Choroid plexus epithelial cell (primary cell): ENCODE measurements at places on chromosomes 2 and 18.

DNA sequence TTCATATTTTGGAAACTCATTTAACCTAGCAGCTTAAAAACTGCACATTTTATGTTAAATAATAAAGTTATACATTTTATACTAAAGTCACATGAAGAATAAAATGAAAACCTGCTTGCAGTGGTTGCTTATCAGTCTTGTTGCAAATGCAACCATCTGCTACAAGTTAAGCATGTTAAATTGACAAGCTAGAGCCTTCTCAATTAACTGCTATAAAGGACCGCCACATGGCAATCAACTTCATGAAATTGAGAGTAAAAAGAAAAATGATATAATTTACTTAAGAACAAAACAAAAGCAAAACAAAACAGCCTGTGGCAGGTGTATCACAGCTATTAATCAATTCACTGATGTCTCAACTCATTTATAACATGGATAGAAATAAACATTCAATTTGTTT lies 78.7 kb downstream of the RTTN start:
- no peak for DNase-seq

DNA sequence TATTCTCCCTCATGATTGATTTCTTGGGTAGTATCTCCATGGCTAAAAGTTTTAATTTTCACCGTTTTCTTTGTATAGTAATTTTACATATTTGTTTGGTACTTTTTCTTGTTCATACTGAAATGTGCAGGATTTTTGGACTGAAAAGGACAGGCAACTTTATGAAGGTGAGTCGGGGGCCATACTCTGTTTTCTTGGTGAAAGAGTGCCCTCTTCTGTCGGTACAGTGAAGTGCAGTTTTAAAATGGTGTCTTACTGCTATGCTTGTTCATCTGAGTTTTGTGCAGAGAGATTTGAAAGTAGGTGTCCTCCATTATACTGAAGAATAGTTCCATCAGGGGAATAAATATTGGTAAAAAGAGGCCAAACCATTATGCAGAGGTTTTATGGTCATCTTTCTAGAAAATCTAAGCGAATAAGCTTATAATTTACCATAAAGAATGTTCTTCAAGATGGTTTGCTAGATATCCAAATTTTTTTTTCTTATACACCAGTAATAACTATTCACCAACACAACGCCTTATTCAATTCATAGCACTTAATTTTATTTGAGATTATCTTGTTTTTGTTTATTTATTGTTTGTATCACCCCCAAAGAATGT lies 8.7 kb upstream of the SERPINB13 start:
- DNase-seq, result peak; percentile 70

DNA sequence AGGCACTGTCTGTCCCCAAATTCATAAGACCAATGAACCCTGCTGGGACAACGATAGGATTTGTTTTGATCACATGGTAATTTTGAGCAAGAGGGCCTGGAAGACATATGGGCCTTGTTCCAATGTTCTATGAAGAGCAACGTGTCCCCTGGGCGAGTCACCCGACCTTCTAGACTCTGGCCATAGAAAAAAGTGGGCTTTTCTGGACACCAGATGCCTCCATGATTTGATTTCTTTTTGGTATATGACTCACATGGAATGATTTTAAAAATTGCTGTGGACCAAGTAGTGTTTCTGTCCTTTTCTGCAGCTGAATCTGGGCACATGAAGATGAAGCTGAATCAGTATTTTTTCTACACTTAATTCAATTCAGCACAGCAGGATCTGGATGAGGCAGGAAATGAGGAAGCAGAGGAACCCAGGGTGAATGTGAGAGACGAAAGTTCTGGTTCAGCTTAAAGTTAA lies 104.9 kb downstream of the CDC42EP3 start:
- peak; percentile 74 for DNase-seq

- no peak for DNase-seq
These were observed 772.2 kb downstream of the DCDC2C start for GRCh38 chr2:4475618-4476017.

DNA sequence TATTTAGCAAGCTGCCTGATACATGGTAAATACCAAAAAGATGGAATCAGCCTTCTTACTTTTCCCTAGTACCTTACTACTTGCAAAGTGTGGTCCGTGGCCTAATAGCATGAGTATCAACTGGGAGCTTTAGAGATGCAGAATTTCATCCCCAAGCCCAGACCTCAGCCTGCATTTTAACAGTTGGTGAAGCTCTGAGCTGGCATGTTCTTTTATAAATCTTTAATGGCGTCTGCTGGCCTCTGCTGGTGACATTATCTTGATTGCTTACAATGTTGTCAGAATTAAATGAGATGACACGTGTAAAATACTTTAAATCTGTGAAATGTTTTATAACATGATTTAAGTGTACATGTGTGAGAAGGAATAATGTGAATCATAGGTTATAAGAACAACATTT lies 115.1 kb upstream of the NOSTRIN start:
- DNase-seq, result peak; percentile 60
